GM19239 (cell line): ENCODE measurements at places on chromosomes 11 and 22.

GRCh38 chr11:134332189-134332631, 422 bp downstream of the GLB1L2 start:
- no peak for DNase-seq

GRCh38 chr11:13386567-13386966, 76.5 kb downstream of the BTBD10 start:
- no peak for DNase-seq

- no peak for DNase-seq
Measured at GRCh38 chr22:18091916-18092526, 14.2 kb downstream of the PEX26 start.

GRCh38 chr11:116939499-116939898, 102.1 kb upstream of the APOA1 start:
- no peak for DNase-seq

DNA sequence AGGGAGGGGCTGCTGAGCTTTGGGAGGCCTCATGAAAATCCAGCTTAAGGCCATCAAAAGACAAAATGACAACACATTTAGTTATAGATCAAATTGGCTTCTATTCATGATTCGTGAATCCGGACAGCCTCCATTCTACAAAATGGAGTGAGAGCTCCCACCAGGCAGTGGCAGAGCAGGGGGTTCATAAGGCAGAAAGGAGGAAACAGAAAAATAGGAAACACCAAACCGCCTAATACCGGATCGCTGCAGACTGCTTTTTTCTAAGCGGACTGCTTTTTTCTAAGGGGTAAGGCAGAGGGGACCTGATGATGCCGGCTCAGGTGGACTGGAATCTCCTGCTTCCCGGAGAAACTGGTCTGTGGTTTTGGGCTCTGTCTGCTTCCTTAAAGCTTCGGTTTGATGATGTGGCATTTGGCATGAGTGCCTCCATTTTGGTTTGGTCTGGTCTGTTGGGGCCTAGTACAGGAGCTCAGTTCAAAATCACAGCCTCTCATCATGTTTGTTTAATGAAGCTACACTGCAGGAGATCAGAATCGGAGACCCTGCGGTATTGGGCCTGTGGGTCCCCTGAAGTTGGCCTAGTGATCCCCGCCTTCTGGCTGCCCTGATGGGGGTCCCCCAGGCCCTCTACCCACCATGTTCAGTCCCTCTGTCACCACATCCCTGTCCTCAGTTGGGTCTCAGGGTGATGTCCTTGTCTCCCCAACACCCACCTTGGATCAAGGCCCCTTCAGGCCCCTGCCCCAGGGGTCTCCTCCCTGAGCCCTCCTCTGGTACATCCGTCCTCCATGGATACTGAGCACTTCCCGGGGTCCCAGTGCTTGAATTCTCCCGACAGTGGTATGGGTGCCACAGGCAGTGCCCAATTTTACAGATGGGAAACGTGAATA, 1.2 kb downstream of the ALDH3B1 start:
- no peak for DNase-seq

DNA sequence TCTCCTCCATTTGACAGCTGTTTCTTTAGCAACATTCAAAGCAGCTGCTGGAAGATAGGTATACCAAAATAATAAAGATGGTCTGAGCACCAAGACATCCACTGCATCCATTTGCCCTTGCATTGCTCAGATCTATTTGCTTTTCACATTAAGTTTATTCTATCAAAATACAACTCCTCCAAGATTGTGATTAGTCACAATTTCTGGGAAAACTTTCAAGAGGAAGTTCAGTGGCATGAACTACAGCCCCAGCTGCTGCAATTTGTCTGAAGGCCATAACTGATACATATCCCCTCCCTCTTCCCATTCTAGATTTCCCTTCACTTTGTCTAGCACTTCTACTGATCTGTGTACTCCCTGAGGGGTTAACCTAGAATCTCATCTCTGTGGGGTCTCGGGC, 117.5 kb upstream of the CEP126 start:
- DNase-seq: no peak

DNA sequence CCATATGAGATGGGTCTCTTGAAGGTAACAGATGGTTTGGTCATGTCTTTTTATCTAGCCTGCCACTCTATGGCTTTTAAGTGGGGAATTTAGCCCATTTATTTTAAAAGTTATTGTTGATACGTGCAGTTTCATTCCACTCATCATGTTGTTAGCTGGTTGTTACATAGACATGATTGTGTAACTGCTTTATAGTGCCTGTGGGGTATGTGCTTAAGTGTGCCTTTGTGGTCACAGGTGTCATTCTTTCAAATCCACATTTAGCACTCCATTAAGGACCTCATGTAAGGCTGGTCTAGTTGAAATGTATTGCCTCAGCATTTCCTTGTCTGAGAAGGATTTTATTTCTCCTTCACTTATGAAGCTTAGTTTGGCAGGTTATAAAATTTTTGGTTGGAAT, 263.8 kb upstream of the LUZP2 start:
- DNase-seq: no peak

- DNase-seq: no peak
Measured at GRCh38 chr11:93481696-93482095, 61.5 kb downstream of the SMCO4 start.

GRCh38 chr11:27473017-27473406, 422 bp upstream of the LGR4 start:
- DNase-seq: no peak

- no peak for DNase-seq
Measured at GRCh38 chr22:38397189-38398085, 57.6 kb downstream of the KCNJ4 start.

DNA sequence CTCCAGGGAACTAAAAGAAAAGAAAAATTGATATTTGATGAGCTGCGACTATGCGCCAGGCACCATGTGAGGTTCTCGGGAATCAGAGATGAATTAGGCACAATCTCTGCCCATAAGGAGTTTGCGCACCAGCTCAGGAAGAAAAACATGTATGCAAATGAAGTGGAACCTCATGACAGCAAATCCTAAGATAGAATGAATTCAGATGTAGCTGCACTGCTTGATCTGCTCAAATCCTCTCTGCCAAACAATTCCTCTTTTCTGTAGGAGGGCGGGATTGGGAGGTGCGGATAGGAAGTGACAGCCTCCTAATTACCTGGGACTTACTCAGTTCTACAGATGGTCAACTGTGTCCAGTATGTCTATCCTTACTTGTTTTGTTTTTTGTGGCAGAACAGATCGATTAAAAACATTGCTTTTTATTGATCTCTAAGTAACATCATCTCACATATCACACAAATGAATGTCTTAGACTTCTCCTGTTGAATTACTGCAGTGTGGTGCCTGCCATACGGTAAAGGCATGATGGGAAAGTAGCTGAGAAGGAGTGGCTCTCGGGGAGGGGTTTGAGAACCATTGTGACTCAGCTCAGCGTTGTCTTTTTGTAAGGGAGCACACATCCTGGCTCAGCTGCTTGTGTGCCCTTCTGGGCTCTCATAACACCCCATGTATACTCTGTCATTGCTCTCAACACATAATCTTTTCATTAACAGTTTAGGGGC, 13.9 kb downstream of the CRTAM start:
- no peak for DNase-seq

- peak; percentile 82 for DNase-seq
Measured at GRCh38 chr22:39254789-39255298, 10.1 kb upstream of the PDGFB start.

- peak; percentile 4 for DNase-seq
Measured at GRCh38 chr11:122108192-122108799, 7.7 kb downstream of the BLID start.

GRCh38 chr22:50660306-50660705, 12.3 kb upstream of the SHANK3 start:
- DNase-seq: no peak

DNA sequence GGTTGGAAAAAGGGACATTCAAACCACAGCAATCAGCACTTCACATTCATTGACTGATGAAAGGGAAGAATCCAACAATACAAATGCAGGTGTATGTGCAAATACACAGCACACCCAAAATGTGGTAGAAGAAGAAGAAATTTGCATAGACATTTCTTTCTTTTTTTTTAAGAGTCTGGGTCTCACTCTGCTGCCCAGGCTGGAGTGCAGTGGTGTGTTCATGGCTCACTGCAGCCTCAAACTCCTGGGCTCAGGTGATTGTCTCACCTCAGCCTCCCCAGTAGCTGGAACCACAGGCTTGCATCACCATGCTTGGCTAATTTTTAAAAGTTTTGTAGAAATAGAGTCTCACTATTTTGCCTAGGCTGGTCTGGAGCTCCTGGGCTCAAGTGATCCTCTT, 21.9 kb downstream of the CARS1 start:
- no peak for DNase-seq

GRCh38 chr22:25403811-25404471, 160.5 kb upstream of the GRK3 start:
- DNase-seq: no peak

DNA sequence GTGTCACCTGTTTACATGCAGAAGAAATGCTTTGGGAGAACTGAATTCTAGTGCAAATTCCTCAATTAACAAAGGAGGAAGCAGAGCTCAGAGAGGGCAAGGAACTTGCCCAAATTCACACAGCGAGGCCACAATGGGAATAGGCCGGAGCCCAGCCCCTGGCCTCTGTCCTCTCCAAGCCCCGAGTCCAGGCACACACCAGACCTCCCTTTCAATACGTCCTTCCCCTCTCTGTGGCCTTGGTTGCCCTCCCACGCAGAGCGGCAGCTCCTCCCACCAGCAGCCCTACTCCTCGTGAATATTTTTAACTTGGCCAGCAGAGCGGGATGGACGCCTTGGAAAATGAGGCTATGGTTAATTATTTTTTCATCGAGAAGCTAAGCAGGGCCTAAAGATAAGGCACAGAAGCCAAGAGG, 1.6 kb upstream of the CARD10 start:
- no peak for DNase-seq

GRCh38 chr11:48101958-48102357, 114.7 kb upstream of the OR4B1 start:
- DNase-seq: no peak

- no peak for DNase-seq
Measured at GRCh38 chr22:38881464-38881871, 9.5 kb upstream of the CBX6 start.

DNA sequence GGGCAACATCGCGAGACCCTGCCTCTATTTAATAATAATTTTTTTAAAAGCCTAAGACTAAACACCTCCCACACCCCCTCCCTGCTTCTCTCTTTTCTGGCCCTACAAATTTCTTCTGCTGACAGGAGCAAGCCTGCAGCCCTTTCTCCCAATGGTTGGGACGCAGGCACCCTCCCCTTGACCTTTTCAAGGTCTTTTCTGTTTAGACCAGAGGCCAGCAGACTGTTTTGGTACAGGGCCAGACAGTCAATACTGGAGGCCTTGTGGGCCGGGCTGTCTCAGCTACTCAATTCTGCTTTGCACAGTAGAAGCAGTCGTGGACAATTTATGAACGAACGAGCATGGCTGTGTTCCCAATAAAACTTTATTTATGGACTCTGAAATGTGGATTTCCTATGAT, 92.3 kb downstream of the SCN3B start:
- no peak for DNase-seq

DNA sequence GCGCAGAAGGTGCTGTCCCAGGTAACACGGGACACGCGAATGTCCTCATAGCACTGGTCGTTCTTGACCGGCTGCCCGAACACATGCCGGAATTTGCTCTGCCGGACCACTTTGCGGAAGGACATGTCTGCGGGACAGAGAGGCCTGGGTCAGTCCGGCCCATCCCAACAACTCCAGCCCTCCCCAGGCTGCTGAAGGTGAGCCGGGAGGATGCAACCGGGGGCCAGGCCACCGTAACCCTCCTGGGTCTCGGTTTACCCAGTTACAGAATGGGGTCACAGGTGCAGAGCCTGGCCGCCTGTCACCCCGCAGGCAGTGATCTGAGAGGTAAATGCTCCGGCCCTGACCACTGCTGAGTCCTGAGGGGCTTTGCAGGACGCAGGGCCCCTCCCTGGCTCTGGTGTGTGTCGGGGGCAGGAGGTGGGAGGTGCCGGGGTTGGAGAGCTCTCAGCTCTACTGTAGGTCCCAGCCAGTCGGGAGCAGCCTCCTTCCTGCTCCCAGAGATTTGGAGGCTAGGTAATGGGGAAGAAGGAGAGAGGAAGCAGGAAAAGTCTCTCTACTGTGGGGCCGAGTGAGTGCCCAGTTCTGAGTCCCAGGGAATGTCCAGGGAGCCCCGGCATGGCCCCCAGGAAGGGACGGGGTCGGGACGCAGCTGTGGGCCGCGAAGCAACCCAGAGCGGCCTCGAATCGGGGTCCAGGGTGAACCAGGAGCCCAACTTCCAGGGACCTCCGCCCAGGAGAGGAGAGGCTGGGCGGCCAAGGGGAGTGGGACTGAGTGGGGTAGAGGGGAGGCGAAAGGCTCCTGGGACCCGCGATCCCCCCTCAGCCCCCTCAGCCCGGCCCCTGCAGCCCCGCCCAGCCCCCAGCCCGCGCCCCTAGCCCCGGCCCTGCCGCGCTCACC, 522 bp downstream of the CORO1B start:
- DNase-seq: no peak

DNA sequence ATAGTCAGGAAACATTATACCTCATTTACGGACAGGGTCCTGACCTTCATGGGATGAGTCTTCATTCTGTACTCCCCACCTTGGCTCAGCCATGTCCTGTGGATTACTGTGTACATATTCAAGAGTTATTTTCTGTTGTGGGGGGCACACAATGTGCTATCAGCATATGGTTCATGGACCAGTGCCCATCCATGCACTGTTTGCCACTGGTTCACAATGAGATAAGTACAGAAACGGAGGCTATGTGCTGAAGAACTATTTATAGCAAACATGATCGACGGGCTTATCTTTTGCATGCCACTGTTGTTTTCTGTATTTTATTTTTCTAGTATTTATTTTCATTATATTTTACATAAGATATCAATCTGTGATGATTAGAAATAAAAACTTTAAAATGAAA, 56.4 kb upstream of the CCDC89 start:
- no peak for DNase-seq

DNA sequence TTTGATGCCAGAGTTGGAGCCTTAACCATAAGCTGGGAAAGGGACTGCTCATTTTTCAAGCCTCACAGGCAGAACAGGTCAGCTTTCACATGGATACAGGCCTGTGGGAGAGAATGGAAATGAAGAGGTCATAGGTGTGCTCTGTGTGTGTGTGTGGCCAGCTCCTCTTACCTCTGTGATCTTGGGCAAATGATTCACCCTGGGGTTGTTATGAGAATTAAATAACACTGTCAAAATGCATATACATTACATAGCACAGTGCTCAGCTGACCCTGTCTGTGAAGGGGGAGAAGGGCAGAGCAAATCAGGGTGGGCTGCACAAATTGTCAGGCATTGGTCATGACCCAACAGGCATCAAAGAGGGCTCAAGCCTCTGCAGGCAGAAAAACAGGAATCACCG, 372.5 kb downstream of the TENM4 start:
- no peak for DNase-seq

DNA sequence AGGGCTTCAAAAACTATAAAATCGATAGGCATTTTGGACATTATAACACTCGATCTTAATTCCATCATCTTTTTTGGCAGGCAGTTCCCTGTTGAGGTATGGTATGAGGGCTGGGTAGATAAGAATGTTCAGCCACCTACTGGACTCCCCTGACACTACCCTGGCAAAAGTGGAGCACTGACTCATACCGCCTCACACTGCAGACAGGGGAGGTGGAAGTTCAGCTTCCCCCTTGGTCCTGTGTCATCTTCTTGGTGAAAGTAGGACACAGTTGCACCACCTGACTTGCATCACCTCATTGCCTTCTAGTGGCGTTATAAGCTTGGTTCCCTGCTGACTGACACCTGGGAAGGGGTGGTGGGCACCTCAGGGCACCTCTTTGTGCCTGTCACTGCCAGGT, 30.4 kb downstream of the PAAF1 start:
- DNase-seq: no peak

GRCh38 chr11:1729692-1730011, 20.7 kb downstream of the IFITM10 start:
- no peak for DNase-seq
